ENCODE measurements at places on chromosomes 11 and 22.

DNA sequence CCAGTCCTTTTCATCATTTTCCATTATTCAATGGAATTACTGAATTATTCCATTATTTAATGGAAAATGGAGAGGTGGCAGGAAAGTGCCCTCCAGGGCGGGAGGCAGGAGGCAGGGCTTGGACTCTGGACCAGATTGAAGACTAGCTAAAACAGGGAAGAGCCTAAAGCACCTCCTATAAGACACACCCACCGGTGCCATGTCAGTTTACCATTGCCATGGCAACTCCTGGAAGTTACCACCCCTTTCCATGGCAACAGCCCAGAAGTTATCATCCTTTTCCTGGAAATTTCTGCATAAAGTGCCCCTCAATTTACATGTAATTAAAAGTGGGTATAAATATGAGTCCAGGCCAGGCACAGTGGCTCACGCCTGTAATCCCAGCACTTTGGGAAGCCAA is 443.7 kb downstream of the TBC1D22A start:
- no peak for DNase-seq

GRCh38 chr22:48751539-48752437 is 1075.9 kb downstream of the BRD1 start:
- DNase-seq: no peak

- DNase-seq: no peak
Measured at GRCh38 chr11:119880873-119881272, 151.9 kb upstream of the NECTIN1 start.

DNA sequence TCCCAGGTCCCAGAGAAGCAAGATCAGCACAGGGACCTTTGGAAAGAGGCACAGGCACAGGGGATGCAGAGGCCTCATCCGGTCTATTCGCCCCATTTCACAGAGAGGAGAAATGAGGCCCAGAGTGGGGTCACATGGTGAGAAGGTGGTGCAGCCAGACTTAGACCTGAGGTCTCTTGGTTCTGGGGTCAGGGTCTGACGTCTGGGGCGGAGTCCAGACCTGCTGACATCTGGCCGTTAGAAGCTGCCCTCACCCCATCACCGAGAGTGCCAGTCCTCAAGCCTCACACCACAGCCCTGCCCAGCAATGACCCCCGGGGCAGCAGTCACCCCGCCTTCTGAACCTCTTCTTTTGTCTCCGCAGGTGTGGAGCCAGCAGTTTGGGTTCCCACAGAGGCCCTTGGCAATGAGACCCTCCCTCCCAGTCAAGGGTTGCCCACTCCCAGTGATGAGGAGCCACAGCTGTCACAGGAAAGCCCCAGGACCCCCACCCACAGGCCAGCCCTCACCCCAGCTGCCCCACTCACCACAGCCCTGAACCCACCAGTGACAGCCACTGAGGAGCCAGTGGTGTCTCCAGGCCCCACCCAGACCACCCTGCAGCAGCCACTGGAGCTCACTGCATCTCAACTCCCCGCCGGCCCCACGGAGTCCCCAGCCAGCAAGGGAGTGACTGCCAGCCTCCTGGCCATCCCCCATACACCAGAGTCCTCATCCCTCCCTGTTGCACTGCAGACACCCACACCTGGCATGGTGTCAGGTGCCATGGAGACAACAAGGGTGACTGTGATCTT is 62.4 kb downstream of the OTOG start:
- no peak for DNase-seq

GRCh38 chr11:47571895-47572294 is 6.5 kb downstream of the PTPMT1 start:
- no peak for DNase-seq

DNA sequence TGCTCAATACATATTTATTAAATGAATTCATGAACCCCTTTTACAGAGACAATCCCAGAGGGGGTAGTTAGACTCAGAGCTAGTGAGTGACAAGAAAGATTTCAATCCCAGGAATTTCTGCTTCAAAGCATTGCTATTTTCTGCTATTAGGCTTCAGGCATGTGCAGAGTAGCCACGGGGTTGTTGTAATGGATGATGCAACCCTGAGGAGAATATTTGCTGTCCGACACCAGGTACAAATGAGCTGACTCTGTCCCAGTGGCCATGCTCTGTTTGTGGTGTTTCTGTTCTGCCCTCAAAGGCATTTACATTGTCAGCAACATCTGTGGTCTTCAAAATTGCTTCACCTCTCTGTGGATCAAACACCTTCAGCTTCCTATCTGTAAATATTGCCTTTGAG is 102.6 kb downstream of the CSNK2A3 start:
- DNase-seq: no peak

- peak; percentile 71 for DNase-seq
Measured at GRCh38 chr11:66720223-66720898, 8.7 kb downstream of the SPTBN2 start.

DNA sequence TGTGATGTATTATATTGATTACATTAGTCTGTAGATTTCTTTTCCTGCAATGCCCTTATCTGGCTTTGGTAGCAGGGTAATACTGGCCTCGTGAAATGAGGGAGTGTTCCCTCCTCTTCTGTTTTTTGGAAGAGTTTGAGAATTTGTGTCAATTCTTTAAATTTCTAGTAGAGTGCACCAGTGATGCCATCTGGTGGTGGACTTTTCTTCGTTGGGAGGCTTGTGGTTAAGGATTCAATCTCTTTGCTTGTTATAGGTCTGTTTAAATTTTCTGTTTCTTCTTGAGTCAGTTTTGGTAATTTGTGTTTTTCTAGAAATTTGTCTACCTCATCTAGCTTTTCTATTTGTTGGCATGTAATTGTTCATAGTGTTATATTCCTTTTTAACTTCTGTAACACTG is 18.9 kb downstream of the SHANK3 start:
- DNase-seq: peak; percentile 47

- DNase-seq: no peak
Measured at GRCh38 chr11:66002648-66003225, 434 bp downstream of the BANF1 start.

- DNase-seq: no peak
Measured at GRCh38 chr11:111148953-111149352, 96.6 kb upstream of the POU2AF2 start.

DNA sequence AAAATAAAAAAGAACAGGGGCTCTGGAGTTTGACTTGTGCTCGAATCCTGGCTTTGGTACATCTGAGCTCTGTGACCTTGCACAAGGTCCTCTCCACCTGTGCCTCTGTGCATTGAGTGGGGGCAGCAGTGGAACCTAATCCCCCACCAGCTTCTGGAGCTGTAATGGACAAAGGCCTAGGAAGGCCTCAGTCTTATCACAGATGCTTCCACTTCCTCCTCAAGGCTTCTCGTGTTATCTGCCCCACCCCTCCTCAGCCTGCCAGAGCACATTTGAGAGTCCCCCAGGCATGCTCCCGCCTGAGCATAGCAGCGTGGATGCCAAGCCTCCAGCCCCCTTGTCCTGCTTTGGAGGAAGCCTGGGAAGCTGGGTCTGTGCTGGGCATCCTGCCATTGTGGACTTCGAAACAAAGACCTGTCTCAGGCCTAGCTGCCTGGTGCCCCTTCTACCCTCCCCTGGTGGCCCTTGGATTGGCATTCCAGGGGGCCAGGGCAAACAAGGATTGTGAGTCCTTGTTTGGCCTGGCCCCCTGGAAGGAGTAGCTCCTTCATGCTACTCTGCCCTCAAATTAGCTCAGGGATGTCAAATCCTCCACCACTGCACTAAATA is 15.0 kb downstream of the SLC35E4 start:
- no peak for DNase-seq

GRCh38 chr11:17691550-17691949 is 27.8 kb upstream of the MYOD1 start:
- DNase-seq: no peak

DNA sequence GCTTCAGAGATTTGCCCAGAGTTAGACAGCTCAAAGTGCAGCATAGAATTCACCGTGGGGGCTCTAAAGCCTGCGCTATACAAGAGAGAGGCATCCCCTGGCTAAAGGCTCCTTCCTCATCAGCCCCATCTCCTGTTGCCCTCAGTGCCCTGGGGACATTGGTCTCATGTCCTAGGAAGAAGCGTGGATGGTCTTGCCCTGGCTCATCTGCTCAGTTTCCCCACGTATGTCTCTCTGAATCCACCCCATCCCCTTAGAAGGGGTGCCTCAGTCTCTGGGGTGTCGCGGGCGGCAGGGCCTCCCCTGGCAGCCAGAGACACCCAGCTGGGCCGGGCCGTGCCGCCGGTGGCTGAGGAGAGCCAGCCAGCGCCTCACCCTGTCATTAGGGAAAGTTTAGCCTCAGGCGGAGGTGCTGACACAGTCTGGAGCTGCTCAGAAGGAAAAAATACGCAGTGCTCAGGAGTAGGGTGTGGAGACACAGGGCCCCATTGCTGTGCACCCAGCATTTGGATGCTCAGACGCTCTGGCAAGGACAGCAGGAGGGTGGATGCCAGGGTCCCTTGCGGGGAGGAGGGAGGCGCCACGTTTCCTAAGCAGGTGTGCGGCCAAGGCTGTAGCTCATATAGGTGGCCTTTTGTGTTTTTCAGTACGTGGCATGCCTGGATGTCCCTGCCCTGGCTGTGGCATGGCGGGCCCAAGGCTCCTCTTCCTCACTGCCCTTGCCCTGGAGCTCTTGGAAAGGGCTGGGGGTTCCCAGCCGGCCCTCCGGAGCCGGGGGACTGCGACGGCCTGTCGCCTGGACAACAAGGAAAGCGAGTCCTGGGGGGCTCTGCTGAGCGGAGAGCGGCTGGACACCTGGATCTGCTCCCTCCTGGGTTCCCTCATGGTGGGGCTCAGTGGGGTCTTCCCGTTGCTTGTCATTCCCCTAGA is 1.3 kb downstream of the SLC39A13 start:
- DNase-seq: no peak

- DNase-seq: no peak
Measured at GRCh38 chr22:19085233-19085718, 36.9 kb downstream of the DGCR2 start.

DNA sequence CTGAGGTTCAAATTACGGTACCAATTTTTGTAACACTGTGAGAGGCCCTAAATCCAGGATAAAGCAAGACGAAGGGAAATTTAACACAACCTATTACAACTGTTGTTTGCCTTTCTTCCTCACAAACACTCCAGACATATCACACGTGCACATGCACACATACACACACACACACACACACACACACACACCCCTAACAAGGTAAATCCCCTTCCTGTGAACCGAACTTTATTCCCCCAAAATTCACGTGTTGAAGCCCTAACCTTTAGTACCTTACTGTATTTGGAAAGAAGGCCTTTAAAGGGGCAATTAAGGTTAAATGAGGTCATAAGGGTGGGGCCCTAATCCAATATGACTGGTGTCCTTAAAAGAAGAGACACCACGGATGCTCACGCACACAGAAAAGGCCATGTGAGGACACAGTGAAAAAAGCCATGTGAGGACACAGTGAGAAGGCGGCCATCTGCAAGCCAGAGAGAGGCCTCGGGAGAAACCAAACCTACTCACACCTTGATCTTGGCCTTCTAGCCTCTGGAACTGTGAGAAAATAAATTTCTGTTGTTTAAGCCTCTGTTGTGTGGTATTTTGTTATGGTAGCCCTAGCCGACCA is 1.8 kb downstream of the SERGEF start:
- no peak for DNase-seq

- no peak for DNase-seq
Measured at GRCh38 chr11:121180183-121180582, 79.1 kb downstream of the TECTA start.

GRCh38 chr11:61297341-61297740 is 2.2 kb upstream of the VWCE start:
- DNase-seq: no peak

DNA sequence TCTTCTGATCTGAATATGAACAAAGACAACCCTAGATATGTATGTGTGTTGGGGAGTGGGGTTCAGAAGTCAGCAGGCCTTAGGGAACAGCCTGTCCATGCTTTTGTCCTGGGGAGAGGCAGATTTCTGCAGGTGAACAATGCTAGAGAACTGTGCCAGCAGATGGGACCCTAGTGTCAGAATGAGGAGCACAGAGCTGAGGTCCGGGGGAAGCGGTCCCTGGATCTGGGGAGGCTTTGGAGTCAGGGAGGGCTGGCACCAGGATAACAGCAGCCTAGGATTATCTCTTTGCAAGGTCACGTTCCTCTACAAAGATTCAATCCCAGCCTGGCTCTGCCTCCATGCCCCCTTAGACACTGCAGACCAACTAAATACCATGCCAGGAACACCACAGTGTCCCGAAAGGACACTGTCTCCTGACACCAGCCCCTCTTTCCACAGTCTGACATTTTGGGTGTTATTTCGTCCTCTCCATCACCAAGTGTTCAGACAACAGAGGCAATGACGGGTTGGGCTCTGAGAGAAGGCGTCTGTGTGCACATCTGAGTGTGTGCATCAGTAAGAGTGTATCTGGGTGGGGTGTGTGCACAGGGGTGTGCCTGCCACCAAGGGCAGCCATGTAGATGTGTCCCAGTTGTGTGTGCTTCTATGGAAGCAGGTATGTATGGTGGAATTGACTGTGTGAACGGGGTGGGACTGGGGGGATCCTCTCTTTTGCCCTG is 43.5 kb downstream of the EIF3F start:
- no peak for DNase-seq

- DNase-seq: no peak
Measured at GRCh38 chr11:107824668-107825369, 33.8 kb downstream of the SLC35F2 start.

GRCh38 chr11:111733611-111734088 is 32.5 kb downstream of the PPP2R1B start:
- DNase-seq: no peak

DNA sequence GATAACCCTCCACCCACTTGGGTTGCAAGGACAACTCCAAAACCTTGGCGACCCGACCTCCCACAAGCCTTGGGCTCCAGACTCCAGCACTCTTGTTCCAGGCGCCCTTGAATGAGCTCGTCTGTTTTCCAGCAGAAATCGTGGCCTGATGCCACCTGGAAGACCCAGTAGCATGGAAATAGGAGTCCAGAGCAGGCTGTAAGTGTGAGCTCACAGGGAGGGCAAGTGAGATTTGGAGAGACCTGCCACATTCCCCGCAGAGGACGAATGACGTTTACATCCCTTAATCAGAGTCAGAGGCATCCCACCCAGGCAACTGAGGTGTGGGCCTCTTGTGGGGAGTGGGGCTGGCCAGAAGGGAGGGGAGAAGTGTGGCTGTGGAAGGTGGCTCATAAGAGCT is 71.9 kb downstream of the LDLRAD3 start:
- no peak for DNase-seq
